Activated T-helper 1 cell treated with anti-CD3 and anti-CD28 coated beads, Interleukin-12 subunit alpha, Interleukin-12 subunit beta, Interleukin-2, Interleukin-4 antibody, amounts not matched to agents 30 ng/mL and 10 ng/mL and 1 ng/mL, durations not matched to agents 14 hours and 24 hours and 36 hours (primary cell): ENCODE measurements at places on chromosomes 7 and 10. TPM values are rescaled to one million over a fixed set of nuclear protein-coding genes. Genes with fewer than 3 reads are reported as not detected.

ERVW-1 gene
- total RNA-seq, result not detected in 2 replicates

ANXA7 gene
- 152 and 157 TPM in 2 replicates for total RNA-seq

CREM gene
- total RNA-seq, result 101 and 106 TPM in 2 replicates

MSS51 gene
- total RNA-seq, result 3.1 and 3.7 TPM in 2 replicates

CRTAC1 gene
- total RNA-seq, result not detected in 2 replicates
